Thoracic aorta (tissue), 2 donors: ENCODE measurements at places on chromosomes 7 and 10.

DNA sequence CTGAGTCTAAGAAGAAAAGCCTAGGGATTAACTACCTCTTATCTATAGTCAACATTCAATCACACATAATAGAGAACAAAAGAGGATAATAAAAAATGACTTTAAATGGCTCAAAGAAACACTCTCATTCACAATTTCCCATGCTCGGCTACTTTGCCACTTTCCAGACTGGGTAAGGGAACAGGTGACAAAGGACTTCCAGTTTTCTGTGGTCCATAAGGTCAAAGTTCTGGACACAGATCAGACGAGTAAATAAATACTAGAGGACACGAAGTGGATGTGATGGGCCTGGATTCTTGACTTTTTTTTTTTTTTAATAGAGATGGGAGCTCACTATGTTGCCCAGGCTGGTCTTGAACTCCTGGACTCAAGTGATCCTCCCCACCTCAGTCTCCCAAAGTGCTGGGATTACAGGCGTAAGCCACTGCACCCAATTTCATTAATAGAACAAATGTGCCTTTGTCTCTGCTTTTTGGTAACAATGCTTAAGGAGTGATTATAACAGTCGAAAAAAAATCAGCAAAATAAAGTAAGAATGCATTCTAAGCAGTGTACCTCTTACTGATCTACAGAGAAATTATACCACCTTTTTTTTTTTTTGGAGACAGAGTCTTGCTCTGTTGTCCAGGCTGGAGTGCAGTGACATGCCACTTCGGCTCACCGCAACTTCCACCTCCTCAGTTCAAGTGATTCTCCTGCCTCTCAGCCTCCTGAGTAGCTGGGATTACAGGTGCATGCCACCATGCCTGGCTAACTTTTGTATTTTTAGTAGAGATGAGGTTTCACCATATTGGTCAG lies 70.6 kb downstream of the WAPL start:
- DNase-seq: no peak

DNA sequence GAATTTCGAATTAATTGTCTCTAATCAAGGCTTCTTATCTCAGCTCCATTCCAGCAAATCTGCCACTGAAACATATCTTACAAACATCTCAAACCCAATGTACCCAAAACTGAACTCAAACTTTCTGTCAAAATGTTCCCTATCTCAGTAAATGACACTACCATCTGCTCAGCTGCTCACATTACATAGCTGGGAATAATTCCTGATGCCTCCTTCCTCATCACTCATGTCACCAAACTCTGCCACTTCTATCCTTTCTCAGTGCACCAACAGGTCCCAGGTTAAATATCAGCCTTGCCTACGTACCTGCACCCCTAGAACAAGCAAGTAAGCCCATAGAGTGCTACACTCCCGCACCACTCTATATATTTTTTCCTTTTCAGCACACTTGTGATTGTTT lies 12.4 kb downstream of the WAPL start:
- DNase-seq: no peak

- no peak for DNase-seq
These were observed 177.0 kb upstream of the STK17A start for GRCh38 chr7:43405948-43406347.

DNA sequence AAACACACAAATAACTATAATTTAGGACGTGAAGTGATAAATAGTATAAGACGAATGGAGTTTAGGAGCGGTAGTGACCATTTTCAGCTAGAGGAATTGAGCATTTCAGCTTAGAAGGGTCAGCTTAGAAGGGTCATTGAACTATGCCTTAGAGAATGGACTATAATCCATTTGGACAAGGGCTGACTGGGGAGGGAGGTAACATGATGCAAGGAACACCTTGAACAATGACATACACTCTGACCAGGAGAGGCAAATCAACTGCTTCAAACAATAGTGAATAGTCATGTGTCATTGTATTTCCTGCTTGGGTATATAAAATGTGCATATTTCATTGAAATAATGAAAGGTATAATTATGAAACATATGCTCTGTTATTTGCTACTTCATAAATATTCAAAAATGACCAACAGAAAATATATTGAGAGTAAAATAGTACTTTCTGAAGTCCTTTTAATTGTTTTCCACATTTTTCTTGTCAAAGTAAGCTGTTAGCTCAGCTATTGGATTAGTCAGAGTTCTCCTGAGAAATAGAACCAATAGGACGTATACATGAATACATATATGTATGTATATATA lies 40.5 kb upstream of the WASL start:
- DNase-seq: no peak

- DNase-seq: no peak
These were observed 154.9 kb upstream of the ITGB1 start for GRCh38 chr10:33112831-33113455.

- no peak for DNase-seq
These were observed 107.9 kb downstream of the ODAD2 start for GRCh38 chr10:27890971-27891370.

DNA sequence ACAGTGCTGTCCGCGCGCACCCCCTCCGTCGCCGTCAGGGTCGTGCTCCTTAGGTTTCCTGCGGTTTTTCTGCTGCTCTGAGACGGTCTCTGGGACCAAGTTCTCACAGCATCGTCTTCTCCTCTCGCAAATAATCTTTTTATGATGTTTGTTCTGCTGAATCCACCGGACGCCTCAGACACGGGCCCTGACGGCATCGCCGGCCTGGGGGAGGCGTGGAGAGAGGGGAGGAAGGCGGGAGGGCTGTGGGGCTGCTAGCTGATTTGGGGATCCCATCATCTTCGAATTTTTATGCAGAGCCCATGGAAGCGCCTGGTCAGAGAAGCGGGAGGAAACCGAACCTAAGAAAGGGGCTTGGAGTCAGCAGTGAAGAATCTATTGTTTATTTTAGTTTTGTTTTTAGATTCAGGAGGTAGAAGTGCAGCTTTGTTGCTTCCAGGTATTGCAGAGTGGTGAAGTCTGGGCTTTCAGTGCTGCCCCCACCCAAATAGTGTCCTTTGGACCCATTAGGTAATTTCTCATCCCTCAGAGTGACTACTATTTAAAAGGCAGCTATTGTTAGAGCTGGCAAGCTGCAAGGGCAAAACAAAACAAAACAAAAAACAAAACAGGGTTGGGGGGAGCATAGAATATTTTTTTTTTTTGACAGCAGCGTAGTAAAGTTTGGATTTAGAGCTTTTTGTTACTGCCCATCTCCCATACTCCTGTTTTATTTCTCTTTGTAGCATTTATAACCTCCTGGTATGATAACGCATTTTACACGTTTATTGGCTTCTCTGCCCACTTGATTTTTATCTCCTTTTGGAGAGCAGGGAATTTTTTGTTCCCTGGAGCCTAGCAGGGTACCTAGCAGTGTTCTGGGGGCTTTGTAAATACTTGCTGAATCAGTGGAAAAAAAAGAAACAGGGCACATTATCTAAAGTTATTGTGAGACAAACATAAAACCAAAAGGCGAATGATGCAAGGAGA lies 92.6 kb downstream of the SPAG6 start:
- no peak for DNase-seq

GRCh38 chr10:62095181-62096122 lies 173.2 kb downstream of the RTKN2 start:
- DNase-seq: no peak

DNA sequence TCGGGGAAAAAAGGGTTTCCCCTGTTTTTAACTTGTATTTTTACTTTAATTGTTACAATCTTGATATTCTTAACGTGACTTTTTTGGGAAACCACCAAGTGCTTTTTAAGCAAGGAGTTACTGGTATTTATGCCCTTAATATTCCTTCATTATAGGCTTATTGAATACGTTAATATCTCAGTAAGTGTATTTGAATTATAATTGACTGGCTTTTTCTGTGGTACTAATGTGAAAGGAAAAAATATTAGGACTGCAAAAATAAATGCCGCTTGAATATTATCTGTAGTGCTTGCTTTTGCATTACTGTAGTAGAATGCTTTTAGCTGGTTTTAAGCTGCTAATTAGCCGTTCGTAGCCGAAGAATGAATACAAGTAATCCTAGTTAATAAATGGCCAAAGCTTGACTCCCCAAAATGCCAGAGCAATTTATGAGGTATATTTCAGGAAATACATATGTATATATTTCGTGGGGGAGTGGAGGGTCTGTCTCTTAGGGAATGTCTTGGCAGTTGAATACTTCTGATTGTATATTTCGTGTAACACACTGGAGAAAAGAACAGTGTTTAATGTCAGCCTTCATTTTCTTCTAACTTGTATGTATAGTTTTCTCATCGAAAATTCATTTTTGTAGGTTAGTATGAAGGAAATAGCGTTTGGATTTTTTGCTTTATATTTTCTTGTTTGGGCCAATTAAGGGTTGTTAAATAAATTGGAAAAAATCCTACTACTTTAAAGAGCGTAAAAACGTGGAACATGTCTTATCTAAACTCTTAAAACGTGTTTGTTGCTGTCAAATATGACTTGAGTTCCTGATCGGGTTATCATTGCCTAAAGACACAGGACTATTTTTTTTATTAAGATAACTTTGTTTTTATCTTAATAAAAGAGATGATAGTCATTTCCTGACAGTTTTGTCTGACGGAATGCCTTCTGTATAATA lies 1.5 kb downstream of the PDCD4 start:
- no peak for DNase-seq

DNA sequence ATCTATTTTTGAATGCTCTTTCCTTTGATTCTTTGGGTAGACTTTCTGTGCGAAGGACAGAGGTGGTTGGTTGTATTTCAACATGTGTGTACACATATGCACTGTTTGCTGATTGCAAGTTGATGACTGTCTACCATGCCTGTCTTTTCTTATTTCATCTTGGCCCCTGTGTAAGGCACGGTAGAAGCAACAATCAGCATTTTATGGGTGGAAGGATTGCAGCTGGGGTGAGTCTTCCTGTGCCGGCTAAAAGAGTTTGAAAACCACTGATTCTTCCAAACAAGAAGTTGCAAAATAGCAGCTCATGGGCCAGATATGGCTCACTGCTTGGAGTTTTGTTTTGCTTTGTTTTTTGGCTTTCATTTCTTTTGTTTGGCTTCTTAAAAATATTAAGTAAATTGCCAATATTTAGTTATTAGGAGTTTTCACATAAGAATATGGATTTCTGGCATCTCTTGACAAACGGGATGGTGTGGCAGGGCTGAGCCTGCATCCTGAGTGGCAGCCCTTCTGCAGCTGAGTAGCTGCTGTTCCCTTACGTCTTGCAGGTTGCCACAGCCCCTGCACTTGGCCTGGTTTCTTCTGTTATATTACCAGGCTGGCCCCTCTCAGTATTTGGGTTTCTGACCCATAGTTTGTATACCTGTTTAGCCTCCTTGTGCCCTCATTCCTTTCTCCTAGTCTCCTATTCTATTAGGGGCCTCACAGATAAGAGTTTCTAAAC lies 7.2 kb downstream of the ZNF862 start:
- no peak for DNase-seq

DNA sequence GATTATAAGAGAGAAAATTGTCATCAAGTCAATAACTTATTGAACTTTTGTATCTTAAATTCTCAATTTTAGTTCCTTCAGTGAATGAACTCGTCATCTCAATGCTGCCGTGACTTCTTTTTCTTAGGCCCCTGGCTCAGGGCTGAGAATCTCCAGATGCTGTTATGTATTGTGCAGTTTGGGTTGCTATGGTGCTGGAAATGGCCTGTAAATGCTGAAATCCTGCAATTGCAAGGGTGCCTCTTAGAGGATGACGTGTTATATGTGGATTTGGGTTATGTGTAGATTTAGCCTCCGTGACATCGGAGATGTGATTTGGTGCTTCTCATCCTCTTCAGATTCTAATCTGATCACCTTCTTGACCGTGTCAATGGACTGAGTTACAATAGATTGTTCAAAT lies 55.7 kb upstream of the ZRANB1 start:
- no peak for DNase-seq

- DNase-seq: peak; percentile 33
These were observed 90.3 kb downstream of the INPP5A start for GRCh38 chr10:132627666-132628531.

DNA sequence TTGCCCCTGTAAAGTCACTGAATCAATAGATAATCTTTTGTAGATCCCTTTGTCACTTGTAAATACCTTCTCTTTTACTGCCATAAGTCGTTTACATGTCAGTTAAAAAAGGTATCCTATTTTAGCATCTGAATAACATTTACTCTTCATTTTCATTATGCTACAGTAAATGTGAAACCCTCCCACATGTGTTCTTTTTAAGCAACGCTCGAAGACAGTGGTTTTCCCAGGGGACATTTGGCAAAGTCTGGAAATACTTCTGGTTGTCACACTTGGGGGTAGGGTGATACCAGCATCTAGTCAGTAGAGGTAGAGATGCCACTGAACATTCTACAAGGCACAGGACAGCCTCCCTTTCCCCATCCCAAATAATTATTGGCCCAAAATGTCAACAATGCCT lies 23.7 kb downstream of the ATAD1 start:
- DNase-seq: no peak

GRCh38 chr7:137381045-137381444 lies 37.5 kb upstream of the PTN start:
- no peak for DNase-seq

- peak; percentile 90 for DNase-seq
These were observed 84.6 kb upstream of the PDGFA start for GRCh38 chr7:604001-604883.

DNA sequence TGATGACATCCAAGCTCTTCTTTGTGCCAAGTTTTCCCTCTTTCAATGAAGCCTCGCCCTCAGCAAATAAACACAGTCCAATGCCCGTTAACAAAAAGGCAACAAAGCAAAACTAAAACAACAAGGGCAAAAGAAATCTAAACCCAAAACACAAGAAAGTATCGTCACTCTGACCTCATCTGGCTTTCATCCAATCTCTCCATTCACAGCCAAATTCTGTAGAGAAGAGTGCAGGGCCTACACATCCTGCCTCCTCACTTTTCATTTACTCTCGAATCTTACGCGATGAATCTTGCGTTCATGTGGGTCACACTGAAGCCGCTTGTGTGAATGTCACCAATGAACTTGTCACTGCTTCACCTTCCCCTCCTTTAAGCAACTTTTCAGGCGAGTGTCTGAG lies 15.9 kb upstream of the AKR1E2 start:
- DNase-seq: no peak

- DNase-seq: no peak
These were observed 146.8 kb downstream of the CALN1 start for GRCh38 chr7:72265071-72265904.

GRCh38 chr7:5428478-5429252 lies 5.0 kb upstream of the TNRC18 start:
- DNase-seq: no peak

DNA sequence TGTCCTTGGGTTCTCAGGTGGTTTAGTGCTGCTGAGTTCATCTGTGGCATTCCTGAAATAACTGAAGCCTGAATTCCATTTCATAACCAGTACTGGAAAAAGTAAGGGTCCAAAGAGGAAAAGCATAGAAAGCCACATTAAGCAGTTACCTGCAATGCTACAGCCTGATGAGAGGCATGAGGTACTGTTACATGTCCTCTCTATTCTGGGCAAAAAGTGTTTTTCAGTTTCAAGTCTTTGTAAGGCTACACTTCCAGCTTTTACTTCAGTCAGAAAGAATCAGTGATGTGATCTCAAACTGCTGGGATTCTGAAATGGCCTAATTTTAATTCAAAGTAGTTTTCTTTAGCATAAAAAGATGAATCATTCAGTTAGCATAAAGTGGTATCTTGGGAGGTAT lies 369.5 kb downstream of the PHF14 start:
- DNase-seq: no peak

GRCh38 chr10:5546891-5547680 lies 22.3 kb downstream of the CALML3 start:
- no peak for DNase-seq
